ENCODE measurements at places on chromosomes 1 and 21.

DNA sequence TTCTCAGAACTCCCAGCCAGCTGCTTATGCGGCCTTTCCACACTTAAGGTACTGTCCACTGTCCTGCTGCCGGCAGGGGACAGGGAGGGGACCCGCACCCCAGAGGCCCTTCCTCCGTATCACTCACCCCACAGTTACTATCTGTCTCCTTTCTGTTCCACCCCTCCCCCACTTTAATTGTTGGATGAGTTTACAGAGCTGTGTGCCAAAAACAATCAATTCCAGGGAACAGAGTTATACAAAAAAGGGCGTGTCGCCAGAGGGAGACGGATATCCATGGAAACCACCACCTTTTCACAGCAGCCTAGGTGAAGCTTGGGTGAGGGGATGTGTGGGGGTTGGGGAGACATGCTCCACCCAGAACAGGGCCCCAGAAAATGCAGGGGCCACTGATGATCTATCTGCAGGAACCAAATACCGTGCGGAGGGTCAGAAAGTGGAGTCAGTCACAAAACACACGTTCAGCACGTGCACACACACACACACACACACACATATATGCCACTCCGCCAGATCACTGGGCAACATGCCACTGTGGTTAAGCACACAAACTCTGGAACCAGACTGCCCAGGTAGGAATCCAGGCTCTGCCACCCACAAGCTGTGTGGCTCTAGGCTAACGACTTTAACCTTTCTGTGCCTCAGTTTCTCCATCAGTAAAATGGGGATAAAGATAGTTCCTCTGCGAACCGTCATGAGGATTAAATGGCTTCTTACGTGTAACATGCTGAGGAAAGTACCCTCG is 30.5 kb downstream of the CASZ1 start:
- DNase-seq, result no peak

GRCh38 chr1:146046664-146047063 is 25.1 kb upstream of the HJV start:
- DNase-seq, result no peak

DNA sequence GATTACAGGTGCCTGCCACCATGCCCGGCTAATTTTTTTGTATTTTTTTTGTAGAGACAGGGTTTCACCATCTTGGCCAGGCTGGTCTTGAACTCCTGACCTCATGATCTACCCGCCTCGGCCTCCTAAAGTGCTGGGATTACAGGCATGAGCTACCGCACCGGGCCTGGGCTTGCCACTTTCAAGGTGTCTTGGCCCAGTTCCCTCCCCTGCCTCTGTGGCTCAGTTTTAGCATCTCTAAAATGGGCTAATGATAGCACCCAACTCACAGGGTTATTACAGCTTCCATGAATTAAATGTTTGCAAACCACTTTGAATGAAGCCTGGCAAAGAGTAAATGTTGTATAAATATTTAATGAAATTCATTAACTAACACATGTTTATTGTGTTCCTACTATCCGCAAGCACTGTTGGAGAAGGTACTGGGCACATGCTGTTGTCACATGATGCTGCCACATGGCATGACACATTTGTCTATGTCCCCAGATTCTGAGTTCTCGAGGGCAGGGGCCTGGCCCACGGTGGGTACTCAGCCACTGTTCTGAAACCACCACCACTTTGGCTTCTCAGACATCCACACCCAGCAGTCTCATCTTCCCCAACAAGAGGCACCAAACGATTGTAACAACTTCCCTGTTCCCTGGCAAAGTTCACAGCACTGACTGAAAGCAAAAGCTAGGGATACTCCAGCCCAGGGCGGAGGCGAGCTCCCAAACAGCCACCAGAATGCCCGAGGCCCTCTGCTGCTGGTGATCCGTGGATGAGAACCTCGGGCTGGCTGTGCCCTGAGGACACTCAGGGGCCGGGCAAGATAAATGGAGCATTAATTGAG is 9.7 kb downstream of the IFFO2 start:
- DNase-seq, result no peak

DNA sequence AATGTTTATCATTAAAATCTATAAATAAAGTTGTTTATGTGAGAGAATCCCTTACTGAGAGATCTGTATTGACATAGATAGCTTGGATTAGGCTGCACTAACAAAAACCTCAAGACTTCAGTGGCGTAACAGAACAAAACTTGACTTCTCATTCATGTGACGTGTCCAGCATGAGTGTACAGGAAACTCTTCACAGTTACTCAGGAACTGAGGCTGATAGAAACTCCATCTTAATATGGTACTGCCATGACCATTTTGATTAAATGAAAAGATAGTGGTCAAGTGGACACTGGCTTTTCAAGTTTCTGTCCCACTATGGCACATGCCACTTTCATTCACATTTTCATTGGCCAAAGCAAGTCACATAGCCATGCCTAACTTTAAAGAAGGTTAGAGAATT is 3.7 kb downstream of the ST3GAL3 start:
- no peak for DNase-seq

- DNase-seq, result no peak
Observed at GRCh38 chr1:13901039-13901438, 201.1 kb downstream of the PRDM2 start.

GRCh38 chr1:27097484-27097917 is 57.4 kb downstream of the SLC9A1 start:
- DNase-seq, result peak; percentile 29

DNA sequence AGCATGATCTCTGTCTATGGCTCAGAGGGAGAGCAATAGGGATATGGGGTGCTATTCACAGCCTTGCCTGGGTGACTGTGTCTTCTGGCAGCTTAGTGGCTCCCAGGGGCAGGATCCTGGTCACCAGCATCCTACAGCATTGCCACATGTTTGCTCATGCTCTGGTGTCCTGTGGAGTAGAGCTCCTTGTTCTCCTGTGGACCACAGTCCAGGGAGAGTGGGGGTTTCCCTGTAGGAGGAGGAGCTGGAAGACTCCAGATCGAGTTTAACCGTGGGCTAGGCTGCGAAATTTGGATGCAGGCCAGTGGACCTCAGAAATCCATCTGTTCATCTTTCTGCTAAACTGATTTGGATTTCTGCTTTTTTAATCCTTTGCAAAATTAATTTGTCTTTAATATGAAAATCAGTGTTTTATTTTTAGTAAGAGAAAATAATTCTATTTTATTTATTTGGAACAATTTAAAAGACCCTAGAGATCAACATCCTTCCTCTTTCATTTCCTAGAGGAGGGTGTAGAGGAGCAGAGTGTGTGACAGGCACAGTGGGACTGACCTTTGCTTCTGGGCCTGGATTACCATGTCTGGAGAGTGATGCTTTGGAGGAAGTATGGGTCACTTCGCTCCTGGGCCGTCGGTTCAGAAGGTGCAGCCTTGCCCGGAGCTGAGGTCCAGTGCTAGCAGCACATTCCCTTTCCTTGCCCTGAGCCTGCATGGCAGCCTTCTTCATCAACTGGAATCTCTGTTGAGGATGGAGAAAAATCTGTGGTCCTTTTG is 17.4 kb downstream of the ADARB1 start:
- no peak for DNase-seq

GRCh38 chr1:65429806-65430205 is 9.3 kb downstream of the LEPR start:
- no peak for DNase-seq

- no peak for DNase-seq
Observed at GRCh38 chr1:208885650-208886049, 641.5 kb upstream of the PLXNA2 start.

DNA sequence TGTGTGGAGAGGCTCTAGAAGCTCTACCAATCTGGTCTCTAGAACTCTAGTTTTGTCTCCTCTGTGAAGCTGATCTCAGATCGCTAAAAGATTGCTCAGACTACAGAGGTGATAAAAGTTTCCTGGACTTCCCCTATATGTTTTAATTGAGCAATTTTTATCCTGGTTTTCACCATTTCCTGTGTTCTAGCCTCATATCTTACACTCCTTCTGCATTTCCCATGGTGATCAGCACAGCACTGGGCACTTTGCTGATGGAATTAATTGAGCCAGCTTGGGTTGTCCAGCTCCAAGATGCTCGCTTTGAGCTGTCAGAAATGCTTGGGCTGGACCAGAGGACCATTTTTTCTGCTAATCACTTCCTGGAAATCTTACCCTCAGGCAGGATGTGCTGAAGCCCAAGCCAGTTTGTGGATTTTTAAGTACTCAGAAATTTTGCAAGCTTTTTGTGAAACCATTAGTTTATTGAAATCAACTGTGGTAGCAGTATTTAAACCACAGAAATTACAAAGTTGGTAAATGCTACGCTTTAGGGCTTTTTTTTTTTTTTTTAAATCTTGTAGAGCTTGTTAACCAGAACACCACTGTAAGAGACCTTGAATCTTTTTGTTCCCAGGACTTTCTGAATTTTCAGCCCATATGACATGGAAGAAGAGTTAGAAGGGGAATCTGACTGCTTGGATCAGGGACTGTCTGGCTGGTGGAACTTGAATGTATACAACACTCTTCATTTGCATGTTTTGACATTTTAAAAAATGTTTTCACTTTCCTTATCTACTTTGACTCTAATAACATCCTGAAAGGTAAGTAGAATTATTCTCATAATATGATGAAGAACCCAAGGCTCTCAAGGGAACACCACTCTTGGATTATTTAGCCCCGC is 28.4 kb downstream of the CD48 start:
- DNase-seq, result no peak

DNA sequence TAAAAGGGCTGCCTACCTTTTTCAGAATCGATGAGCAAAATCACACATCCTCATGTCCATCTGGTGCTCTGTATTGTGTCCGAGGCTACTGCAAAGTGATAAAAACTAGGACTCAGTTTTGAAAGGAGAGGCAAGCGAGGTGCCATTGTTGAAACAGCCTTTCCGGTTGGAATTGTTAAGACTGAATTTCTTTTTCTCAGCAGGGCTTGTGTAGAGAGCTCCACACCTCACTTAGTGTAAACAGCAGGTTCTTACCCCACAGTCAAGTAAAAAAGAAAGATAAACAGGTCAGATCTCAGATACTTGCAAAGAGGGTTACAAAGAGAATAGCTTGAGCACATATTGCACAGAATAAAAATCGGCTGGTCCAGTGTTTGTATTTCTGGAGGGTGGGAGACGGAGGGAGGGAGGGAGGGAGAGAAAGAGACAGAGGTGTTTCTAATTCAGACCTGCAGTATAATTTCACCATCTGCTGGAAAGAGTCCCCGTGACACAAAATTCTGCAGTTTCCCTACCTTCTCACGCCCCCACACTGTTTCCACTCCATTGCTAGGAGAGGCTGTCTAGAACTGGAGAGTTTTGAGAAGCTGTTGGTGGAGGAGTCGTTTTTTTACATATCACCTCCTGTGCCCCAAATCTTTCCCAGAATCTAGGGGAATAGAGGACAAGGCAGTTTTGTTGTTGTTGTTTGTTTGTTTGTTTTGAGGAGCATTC is 82.5 kb downstream of the EDEM3 start:
- no peak for DNase-seq

GRCh38 chr1:101704895-101705294 is 291.8 kb downstream of the OLFM3 start:
- no peak for DNase-seq

DNA sequence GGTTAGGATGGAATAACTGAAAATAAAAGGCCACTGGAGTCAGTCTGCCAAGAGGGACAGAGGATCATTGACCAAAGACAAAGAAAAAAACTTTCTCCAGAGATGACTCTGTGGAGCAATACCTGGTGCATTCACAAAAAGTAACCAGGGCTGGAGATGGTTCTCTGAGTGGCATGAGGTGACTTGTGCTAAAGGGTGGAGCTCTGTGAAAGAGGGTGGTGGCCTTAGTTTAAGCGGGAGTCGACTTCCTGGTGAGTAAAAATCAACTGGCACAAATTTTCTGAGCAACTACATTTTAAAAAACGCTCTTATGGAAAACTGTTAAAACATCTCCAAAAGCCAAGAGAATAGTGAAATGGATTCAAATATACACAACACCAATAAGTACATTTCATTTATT is 10.0 kb downstream of the NHLH2 start:
- no peak for DNase-seq

DNA sequence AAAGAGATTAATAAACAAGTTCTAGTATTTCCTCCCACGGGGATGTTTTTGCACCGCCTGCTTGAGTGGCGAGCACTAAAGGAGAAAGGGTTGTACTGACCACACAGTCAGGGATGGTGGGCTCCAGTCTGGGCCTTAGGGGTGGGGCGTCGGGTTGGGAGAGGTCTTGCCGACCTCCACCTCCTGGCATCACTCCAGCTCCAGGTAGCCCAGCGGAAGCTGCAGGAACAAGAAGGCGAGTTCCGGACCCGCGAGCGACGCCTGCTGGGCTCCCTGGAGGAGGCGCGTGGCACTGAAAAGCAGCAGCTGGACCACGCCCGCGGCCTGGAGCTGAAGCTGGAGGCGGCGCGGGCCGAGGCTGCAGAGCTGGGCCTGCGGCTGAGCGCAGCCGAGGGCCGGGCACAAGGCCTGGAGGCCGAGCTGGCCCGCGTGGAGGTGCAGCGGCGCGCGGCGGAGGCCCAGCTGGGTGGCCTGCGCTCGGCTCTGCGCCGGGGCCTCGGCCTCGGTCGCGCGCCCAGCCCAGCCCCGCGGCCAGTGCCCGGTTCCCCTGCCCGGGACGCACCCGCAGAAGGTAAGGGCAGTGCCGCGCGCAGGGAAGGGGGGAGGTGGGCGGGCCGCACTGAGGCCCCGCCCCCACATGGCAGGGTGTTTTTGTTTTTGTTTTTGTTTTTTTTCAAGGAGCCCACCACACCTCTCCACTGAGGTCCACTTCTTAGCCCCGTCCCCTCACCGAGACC is 19.7 kb downstream of the MFAP2 start:
- DNase-seq, result no peak

Data from fibroblast of skin of left biceps (primary cell).